ENCODE measurements at places on chromosomes 5 and 9.
A peak's percentile ranks its signal among the peaks of the same experiment; 100 is the strongest.

DNA sequence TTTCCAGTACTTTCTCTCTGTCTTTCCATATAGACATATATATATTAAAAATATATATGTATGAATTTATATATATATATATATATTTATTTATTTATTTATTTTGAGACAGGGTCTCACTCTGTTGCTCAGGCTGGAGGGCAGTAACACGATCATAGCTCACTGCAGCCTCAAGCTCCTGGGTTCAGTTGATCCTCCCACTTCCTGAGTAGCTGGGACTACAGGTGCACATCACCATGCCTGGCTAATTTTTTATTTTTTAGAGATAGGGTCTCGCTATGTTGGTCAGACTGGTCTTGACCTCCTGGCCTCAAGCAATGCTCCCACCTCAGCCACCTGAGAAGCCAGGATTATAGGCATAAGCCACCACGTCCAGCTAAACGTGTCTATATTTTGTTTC lies 210.1 kb downstream of the CD180 start:
- DNase-seq, result no peak

DNA sequence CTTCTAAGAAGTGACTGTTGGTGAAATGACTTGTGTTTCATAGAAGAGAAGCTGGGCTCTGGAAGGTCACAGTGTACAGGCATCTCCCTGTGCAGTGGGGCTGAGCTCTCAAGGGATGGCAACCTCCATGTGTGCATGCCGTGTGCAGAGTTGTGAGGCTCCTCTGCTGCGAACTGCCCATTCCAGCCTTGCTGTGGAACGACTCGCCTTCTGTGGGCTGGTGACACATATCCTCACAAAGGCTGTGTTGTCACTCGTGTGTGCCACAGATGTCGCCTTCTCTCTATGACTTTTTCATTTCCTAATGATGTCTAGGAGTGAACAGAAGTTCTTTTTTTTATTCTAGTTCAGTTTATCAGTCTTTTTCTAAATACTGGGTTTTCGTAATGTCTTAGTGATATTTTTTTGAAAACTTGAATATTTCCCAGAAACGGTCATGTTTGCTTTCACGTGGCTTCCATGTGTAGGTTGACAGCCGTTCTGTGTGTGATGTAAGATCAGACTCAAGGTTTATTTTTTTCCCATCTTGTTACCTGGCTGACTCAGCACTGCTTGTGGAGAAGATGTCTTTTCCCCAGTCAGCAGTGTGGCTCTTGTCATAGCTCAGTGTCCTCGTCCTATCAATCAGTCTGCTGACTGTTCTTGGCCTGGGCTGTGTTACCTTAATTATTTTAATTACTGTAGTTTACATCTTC lies 57.3 kb upstream of the CACNA1B start:
- DNase-seq, result no peak

DNA sequence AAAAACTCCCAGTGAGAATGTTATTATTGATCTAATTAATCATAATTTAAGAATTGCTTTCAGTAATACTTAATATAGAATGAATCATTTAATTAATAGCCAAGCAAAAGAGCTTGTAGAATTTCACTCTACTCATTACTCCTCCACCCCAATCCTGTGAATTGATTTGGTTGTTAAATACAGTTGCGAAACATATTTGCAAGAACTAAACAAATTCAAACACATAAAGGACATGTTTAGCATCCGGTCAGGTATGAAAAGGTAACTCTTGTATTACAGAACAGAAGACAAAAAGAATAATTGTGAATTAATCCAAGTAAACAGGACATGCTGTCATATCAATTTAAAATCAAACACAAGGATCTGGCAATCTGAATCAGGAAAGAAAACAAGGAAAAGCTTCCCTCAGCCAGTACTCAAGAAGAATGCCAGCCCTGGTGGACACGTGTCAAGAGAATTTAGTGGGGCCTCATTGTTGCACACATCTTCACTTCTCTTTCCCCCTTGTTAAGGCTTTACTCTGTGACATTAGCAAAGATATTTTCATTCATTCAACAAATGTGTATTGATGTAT lies 89.4 kb upstream of the SLC12A2 start:
- DNase-seq, result no peak

GRCh38 chr5:3943859-3944258 lies 348.2 kb downstream of the IRX1 start:
- no peak for DNase-seq

- no peak for DNase-seq
Observed at GRCh38 chr9:137255448-137256114, 454 bp downstream of the NELFB start.

GRCh38 chr9:91089405-91090129 lies 272.2 kb downstream of the AUH start:
- DNase-seq, result no peak

DNA sequence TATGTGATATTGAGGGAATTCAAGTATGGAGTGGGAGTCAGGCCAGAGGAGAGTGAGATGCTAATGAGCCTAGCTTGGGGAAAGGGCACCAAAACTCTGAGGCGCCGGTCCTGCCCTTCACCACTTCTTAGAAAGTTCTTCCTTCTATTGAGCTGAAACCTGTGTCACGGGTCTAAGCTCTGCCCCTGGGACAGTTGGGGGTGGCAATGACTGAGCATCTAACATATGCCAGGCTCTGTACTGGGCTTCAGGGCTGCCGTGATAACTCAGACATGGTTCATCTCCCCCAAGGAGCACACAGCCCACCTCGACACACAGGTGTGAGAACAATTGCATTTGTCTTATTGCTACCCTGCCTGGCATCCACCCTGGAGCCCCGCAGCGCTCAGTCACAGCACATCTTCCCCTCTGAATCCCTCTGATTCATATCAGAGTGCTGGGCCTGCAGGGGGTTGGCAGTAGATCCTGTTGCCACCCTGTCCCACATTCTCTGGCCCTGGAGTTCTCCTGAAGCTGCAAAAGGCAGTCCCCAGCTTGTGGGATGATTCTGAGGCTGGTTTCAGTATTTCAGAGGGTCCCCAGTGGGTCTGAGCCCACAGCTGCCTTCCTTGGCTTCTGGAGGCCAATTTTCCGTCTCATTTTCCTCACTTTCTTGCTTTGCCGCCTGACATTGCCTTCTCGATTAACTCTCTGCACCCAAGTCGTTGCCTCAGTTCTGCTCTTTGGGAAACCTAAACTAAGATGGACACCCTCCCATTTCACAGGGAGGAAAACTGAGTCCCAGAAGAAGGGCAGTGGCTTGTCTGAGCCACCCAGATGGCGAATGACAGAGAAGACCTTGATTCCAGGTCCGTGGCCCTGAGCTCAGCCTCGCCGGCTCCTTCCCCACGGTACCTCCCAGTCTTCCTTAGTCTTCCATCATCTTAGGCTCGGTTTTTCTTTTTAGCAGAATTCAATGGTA lies 42.5 kb downstream of the ALG2 start:
- no peak for DNase-seq

DNA sequence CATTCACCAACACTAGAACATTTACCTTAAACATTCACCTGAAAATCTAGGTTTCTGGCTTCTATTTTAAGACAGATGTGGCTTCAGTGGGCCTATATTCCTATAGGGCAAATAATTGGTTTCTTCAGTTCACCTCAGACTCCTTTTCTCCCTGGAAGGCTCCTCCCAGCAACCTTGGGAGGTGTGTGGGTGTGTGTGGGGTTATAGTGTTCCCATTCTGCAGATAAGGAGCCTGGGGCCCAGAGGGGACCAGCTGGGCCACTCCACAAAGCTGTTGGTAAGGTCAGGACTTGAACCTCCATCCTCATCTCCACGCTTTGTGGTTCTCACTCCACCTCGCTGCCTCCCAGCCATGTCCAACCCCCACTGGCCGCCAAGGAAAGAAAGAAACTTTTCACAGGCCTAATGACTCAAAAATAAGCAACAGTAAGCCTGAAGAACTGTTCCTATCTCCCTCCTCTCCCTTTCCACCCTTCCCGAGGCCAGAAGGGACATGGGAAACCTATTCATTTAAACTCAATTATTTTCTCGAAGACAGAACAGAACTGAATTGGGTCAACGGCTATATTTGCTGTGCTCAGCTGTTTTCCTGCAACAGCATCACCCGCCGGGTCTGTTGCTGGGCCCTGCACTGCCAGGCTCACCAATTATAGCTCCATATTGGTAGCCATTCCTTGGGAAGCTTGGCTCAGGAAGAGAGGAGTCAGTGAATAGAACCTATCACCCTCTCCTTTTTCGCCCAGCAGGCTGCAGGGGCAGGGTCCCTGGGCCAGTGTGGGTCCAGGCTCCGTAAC lies 78.5 kb downstream of the DAB2IP start:
- DNase-seq, result no peak

GRCh38 chr9:3458806-3459475 lies 66.9 kb downstream of the RFX3 start:
- no peak for DNase-seq

GRCh38 chr5:166382031-166382430 lies 1909.4 kb upstream of the WWC1 start:
- no peak for DNase-seq

DNA sequence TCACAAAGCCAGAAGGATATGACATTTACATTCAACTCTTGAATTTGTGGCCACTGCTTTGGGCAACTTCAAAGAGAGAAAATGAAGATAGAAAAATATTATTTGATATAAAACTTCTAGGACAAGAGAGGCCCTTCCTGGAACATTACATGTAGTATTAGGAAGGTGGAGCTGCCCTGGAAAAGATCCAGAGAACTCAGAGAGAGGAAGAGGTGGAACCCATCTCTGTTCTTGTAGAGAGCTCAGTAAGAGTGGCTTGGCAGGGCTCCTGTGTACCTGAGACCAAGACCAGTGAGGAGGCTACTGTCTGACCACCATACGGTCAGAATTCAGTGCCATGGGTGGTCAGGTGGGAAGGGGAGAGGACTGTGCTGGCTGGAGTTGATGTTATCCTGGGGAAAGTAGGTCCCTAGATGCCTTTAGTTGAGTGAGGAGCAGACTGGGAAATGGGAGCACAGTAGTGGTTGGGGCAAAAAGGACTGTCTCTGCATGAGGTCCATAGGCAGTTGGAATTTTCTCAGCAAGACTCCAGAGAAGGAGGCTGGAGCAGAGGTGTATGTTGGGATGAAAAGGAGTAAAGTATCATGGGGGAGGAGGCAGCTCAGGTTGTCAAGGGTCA lies 7.6 kb downstream of the TGFBI start:
- DNase-seq, result no peak

- no peak for DNase-seq
Observed at GRCh38 chr5:59704936-59705335, 188.6 kb downstream of the PDE4D start.

DNA sequence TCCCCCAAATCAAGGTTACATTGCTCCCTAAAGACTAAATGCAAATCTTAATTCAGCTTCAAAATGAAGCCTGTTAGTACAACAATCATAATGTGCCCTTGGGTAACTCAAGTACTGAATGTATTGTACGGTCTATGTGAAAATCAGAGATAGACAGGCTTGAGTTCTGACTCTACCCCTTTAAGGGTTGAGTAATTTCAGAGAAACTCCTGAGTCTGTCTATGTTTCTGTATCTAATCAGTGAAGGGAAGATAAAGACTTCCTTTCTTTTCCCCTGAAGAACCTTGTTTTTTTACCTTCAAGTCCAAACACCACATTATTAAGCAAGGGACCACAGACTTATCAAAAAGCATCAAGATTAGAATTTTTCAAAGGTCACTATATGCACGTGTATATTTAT lies 108.2 kb downstream of the MPDZ start:
- DNase-seq, result no peak

- no peak for DNase-seq
Observed at GRCh38 chr9:113946496-113947115, 70.5 kb downstream of the ZNF618 start.

- no peak for DNase-seq
Observed at GRCh38 chr9:106918825-106919509, 56.0 kb downstream of the ZNF462 start.

DNA sequence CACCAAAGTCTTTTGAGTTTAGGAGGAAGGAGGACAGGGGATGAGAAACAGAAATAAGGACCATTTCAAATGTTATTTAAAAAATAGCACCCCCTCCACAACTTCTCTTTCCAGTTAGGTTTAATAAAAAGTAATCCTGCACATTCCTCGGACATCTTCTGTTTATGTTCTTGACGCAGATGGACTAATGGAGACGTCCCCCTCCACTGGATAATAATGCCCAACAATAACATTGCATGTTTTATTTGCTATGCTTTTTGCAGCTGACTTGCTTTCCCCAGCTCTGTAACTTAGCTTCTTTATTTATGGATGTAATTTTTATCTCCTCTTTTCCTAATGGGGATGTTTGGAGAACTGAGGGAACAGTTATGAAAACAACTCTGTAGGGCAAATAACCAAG lies 89.5 kb downstream of the MAT2B start:
- no peak for DNase-seq

DNA sequence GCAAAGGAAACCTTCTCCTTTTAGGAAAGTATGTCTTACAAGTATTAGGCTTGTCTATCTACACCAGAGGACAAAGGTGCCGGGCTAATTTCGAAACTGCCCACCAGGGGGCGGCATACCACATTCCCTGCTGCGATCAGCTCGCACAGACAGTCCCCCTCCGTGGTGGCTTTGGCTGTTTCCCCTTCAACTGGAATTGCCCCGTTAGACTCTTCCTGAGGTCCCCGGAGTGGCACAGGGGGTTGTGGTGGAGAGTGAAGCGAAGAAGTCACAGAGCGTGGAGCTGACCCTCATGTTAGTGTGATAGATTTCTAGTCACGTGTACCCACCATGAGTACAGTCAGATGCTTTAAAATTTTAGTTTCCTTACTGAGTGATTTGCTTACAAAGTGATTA lies 17.5 kb downstream of the PTTG1 start:
- DNase-seq, result peak; percentile 78

DNA sequence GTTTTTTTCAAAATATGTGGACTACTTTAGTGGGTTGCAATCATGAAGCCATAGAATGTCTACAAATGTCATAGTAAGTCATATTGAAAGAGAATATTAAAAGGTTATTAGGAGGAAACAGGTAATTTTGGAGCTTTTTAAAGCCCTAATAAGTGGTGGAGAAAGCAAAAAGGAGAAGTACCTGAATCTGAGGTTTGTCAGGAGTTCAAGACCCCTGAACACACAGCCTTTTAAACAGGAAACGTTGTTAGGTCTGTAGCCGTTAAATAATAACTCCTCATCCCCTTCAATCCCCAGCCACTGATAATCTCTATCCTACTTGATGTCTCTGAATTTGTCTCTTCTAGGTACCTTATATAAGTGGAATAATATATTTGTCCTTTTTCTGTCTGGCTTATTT lies 51.1 kb downstream of the SPEF2 start:
- DNase-seq, result no peak

GRCh38 chr5:23579566-23579965 lies 72.2 kb downstream of the PRDM9 start:
- no peak for DNase-seq

- no peak for DNase-seq
Observed at GRCh38 chr9:135959814-135960213, 1.4 kb downstream of the UBAC1 start.

DNA sequence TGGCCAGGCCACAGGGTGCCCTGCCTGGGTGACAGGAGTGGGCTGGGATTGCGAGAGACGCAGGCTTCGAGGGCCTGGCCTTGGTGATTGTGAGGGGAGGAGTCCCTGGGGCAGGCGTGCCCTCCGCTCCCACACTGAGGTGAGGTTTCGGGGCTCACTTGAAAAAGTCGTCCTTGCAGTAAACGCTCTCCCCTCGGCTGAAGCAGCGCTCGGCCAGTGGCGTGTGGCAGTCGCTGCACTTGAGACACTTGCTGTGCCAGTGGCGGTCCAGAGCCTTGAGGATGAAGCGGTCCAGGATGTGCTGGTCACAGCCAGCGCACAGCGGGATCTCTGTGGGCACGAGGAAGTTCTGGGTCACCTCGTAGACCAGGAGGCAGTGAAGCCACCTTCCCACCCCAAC lies 4.5 kb downstream of the LHX3 start:
- DNase-seq, result no peak

All from stimulated activated CD8-positive, alpha-beta memory T cell treated with anti-CD3 and anti-CD28 coated beads, Interleukin-2, amount 100 ng/mL, for 48 hours (primary cell).